ENCODE measurements at places on chromosomes 2 and 18. TPM values are rescaled to one million over a fixed set of nuclear protein-coding genes. Genes with fewer than 3 reads are reported as not detected.

Gene ERICH2
- total RNA-seq, result not detected

Gene MAP2
- total RNA-seq, result 2.2 TPM

Gene ACKR3
- total RNA-seq, result 26.8 TPM

Gene PLGLB1
- total RNA-seq, result 2.9 TPM

Gene PIEZO2
- 46.7 TPM for total RNA-seq

Gene NR4A2
- total RNA-seq, result 0.72 TPM

Gene FHOD3
- total RNA-seq, result 13.0 TPM

Gene L3MBTL4
- total RNA-seq, result 0.88 TPM
